ENCODE measurements at places on chromosomes 4 and X. TPM values are rescaled to one million over a fixed set of nuclear protein-coding genes. Genes with fewer than 3 reads are reported as not detected.

RPS6KA6 gene
- total RNA-seq, result 22.3 TPM

DCHS2 gene
- total RNA-seq, result 9.7 TPM

ARHGAP6 gene
- total RNA-seq, result 19.1 TPM

ARR3 gene
- not detected for total RNA-seq

TMEM187 gene
- total RNA-seq, result 0.89 TPM

WDR1 gene
- 95.1 TPM for total RNA-seq

DNA sequence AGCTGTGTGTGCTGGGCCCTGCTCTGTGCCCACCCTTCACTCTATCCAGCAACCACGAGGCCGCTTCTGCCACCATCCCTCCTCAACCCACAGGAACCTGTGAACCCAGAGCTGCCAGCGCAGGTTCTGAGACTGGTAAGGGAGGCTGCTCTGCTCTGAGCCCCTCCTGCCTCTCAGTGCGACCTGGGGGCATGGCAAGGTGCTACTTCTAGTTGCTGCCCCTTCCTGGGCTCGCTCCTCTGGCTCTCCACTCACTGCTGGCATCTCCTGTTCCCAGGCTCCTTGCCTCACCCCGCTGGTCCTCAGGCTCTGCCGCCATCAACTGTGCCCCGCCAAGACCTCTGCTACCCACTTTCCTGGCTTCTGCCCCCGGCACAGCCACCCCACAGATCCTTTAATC lies 39.3 kb downstream of the RNF212 start:
- no peaks in the 10 kb centered on the region for H3K27me3 ChIP-seq
- DNase-seq, result no peak
- H3K4me1 ChIP-seq, result no peaks in the 10 kb centered on the region

GRCh38 chr4:102693262-102693850 lies 67.4 kb downstream of the MANBA start:
- no peak overlapping the region for H3K27ac ChIP-seq
- no peaks in the 10 kb centered on the region for H3K27me3 ChIP-seq
- no peak for DNase-seq
- peaks cover 40% of the 10 kb centered on the region for H3K36me3 ChIP-seq
- H3K4me1 ChIP-seq, result no peaks in the 10 kb centered on the region

DNA sequence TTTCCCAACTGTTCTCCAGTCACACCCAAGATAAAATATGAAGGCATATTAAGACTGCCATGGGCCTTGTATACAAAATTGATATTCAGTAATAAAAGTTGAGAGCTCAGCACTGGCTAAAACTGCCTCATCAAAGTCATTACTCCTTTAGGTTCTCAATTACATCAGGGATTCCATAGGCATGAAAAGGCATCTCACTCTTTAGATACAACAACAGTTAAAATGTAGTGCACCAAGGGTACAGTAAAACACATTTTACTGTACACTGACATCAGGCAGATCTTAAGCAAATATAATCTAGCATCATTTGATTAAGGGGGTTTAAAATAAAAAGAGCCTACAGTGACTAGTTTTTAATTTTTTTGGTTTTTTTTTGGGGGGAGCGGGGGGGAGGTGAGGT lies 107.7 kb downstream of the PPP3CA start:
- no peak overlapping the region for H3K4me3 ChIP-seq
- no peak for DNase-seq
- H3K27me3 ChIP-seq, result no peaks in the 10 kb centered on the region
- no peaks in the 10 kb centered on the region for H3K36me3 ChIP-seq
- peaks cover 30% of the 10 kb centered on the region for H3K4me1 ChIP-seq

GRCh38 chr4:114076899-114077570 lies 97.6 kb upstream of the ARSJ start:
- H3K4me3 ChIP-seq, result no peak overlapping the region
- no peaks in the 10 kb centered on the region for H3K27me3 ChIP-seq
- no peaks in the 10 kb centered on the region for H3K4me1 ChIP-seq

GRCh38 chr4:83905952-83906351 lies 370.0 kb downstream of the GPAT3 start:
- no peak overlapping the region for H3K4me3 ChIP-seq
- no peaks in the 10 kb centered on the region for H3K36me3 ChIP-seq
- no peaks in the 10 kb centered on the region for H3K27me3 ChIP-seq
- DNase-seq, result no peak
- no peaks in the 10 kb centered on the region for H3K4me1 ChIP-seq

DNA sequence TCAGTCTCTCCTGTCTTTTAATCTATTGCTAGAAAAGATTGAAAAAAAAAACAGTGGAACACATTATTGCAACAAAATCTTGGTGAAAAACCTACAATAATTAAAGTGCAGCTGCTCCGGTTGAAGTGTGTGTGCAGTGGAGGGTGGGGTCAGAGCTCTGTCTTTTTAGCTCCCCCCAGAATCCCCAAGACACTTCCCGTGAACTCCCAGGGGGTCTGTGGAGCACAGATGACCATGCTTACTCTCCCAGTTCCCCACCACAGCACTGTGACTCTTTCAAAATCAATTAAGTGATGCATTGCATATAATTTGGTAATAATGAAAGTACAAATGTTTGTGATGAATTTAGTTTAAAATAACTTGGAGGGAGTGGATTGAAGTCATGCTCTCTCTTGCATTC lies 15.7 kb upstream of the SLC10A4 start:
- DNase-seq, result no peak
- no peak overlapping the region for H3K4me3 ChIP-seq
- no peaks in the 10 kb centered on the region for H3K27me3 ChIP-seq
- H3K27ac ChIP-seq, result no peak overlapping the region
- H3K4me1 ChIP-seq, result no peaks in the 10 kb centered on the region

DNA sequence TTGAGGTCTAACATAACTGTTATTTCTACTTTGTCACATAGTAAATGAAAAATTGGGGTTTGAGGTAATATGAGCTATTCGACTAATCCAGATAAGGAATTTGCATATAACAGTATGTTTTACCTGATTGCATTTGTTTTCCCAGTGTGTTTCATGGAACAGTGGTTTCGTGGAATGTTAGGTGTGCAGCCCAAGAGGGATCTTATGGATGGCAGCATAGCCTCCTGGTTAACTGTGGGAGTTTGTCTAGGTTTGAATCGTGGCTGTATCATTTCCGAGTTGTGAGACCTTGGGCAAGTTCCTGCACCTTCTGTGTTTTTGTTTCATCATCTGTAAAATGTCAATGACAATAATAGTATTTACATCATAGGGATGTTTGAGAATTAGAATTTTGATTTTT lies 7.9 kb downstream of the BMPR1B start:
- no peak for DNase-seq
- H3K27me3 ChIP-seq, result no peaks in the 10 kb centered on the region
- no peaks in the 10 kb centered on the region for H3K36me3 ChIP-seq
- no peaks in the 10 kb centered on the region for H3K4me1 ChIP-seq
- H3K4me3 ChIP-seq, result no peak overlapping the region
- no peak overlapping the region for H3K27ac ChIP-seq
